ENCODE measurements at places on chromosomes 1 and 21.

DNA sequence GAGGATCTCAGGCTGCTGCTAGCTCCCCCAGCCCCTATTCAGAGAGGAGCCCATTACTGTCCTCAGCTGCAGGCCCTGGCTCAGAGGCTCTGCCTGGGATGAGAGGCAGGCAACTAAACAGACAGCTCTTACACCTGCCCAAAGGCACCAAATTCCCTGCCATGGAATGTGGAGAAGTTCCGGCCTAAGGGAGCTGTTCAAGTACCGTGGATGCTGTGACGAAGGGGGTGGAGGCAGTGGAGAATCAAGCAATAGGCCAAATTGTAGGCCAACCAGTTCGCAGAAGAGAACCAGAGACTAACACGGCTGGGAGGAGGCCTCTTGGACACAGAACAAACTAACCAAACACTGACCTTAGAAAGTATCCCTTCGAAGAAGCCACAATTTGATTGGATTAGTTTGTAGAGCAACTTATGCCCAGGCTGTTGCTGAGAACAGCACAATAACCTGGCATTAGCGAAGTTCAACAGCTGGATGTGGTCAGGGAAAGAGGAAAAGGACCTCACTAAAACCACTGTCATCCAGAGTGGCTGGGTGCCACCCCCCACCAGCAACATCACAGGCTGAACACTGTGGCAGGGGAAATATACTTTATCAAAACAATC lies 3.6 kb downstream of the C1orf174 start:
- DNase-seq: no peak

GRCh38 chr21:39579734-39580332 lies 32.9 kb upstream of the B3GALT5 start:
- DNase-seq: no peak

- no peak for DNase-seq
Measured at GRCh38 chr1:31831397-31832378, 15.9 kb upstream of the SPOCD1 start.

- no peak for DNase-seq
Measured at GRCh38 chr1:7387053-7387927, 383.8 kb upstream of the VAMP3 start.

GRCh38 chr1:33078030-33078591 lies 2.8 kb upstream of the AZIN2 start:
- DNase-seq: no peak

DNA sequence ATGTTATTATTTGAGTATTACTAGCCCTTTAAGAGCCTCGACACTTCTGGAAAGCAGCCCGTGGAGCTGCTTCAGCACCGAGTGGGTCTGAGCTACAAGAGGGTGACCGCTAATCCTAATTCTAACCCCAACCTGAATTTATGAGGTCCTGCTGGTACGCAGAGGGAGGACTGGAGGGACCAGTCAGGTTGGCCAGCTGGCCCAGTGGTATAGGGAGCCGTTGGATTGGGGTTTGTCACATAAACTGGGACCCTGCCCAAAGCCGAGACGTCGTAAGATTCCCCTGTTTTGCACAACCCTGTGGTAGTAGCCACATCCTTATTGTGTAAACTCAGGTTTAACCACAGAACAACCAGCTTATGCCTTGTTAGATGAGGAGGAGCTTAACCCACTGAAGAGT lies 60.8 kb upstream of the F3 start:
- DNase-seq: no peak

- DNase-seq: no peak
Measured at GRCh38 chr1:105641407-105641806, 1415.1 kb upstream of the PRMT6 start.

GRCh38 chr21:27448960-27449359 lies 482.1 kb upstream of the ADAMTS5 start:
- no peak for DNase-seq

DNA sequence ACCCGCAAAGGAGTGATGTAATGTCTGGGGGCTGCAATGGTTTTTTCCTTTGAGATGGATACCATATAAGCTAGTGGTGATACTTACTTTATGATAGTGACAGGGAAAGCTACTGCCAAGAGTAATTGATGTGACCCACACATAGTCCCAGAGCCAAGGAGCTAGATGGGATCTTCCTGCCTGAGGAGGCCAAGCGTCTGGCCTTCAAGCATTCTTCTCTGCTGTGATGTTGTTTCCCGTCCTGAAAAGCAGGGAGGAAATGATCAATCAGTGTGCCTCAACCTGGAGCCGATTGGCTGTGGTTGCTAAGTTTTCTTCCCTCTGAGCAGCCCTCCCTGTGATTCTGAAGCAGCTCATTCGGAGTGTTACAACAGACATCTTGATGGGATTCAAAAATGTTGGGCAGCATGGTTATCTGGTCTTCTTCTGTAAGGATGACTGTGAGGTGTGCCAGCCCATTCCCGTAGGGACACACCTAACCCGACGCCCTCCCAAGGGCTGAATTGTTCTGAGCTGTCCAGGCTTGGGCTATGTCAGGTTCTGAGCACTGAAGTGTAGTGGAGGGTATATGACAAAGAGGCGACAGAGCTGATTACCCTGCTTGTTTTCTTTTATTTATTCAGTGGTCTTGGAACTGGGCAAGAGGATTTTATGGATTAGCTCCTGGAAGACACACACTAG lies 56.7 kb downstream of the UCK2 start:
- DNase-seq: no peak

DNA sequence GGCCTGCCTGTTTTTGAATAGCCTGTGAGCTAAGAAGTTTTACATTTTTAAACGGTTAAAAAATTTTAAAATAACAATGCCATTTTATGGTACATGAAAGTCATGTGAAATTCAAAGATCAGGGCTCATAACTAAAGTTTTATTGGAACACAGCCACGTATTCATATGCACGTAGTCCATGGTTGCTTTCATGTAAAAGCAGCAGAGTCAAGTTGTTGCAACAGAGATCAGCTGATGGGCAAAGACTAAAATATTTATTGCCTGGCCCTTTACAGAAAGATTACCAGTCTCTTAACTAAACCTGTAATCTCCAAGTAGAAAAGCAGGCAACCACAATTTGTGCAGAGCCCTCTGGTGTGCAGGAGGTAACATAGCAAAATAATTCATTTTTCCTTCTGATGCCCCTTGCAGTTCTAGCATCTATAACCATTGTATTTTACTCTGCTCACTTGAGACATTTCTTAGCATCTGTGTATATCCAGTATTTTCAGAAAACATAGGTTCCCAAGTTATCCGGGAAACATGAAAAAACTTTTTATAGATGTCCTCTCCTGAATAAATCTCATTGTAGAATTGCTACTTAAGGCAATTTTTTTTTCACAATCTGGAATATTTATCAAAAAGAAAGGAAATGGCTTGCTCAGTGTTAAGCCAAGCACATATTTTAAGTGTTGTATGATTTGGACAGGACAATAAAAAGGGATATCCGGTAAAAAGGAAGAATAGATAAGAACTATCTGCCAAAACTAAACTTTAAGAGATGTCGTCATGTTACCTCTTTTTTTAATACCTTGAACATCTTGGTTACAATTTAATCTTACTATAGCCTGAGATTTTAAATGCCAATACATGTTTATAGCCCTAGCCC lies 430.8 kb downstream of the PLPP3 start:
- DNase-seq: no peak
